ENCODE measurements at places on chromosomes 6 and 20. TPM values are rescaled to one million over a fixed set of nuclear protein-coding genes. Genes with fewer than 3 reads are reported as not detected.

DNA sequence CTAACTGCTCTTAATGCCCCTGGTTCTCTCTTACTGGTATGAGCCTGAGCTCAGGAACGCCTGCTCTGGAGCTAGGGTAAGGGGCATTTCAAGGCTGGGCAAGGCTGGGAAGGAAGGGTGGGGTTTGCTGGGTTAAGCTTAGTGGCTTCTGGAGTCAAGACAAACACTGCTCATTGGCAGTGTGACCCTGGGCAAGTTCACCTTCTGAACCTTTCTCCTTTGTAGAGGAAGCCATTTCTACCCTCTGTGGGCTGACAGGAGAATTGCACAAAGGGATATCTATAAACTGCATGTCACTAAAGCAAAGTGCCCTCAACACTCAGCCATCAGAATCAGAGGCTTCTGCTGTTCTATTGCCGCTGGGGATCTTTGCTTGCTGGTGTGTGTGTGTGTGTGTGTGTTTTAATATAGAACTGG lies 20.3 kb upstream of the LRRN4 start:
- no peak for DNase-seq

DNA sequence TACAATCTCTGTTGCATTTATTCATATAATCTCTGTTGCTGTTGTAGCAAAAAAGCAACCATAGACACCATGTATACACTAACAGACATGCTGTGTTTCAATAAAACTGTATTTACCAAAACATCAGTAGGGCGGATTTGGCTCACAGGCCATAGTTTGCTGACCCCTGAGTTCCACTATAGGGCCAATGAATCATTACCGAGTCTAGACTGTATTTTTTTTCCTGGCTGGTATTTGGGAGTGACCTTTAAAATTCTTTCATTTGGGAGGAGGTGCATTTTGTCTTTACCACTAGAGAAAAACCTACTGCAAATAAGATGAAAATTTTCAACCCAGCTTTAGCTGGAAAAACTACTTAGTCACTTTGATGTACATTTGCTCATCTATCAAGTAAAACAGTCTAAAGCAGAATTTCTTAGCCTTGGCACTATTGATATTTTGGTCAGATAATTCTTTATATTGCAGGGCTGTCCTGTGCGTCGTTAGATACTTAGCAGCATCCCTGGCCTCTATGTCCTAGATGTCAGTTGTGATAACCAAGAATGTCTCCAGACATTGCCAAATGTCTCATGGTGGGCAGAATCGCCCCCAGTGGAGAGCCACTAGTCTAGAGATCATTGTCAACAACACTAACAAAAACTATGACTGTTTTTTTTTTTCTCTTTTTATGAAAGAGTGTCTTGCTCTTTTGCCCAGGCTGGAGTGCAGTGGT lies 39.5 kb downstream of the DCBLD1 start:
- DNase-seq: no peak

GRCh38 chr6:51528556-51528955 lies 558.9 kb downstream of the PKHD1 start:
- no peak for DNase-seq

- peak; percentile 66 for DNase-seq
Measured at GRCh38 chr6:142088858-142089216, 43.9 kb upstream of the GJE1 start.

- no peak for DNase-seq
Measured at GRCh38 chr6:72636215-72636614, 14.4 kb downstream of the KCNQ5 start.

- DNase-seq: peak; percentile 48
Measured at GRCh38 chr20:36572701-36573102, 695 bp upstream of the TGIF2 start.

GRCh38 chr20:48703107-48703506 lies 124.7 kb downstream of the PREX1 start:
- no peak for DNase-seq

DNA sequence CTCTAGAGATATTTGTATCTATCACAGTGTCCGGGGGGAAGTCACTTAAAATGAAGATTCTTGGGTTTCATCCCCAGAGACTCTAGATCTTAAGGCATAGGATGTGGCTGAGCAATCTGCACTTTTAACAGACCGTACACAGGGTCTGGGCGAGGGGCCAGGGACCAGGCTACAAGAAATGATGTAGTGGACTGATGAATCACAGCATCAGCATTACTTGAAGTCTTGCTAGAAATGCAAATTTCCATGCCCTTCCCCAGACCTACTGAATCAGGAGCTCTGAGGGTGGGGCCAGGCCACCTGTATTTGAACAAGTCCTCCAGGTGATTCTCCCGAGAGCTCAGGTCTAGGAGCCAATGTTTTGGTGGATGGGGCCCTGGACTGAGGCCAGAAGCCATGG lies 168.4 kb downstream of the DOK5 start:
- peak; percentile 94 for DNase-seq

GRCh38 chr6:36613200-36613995 lies 19.2 kb downstream of the SRSF3 start:
- no peak for DNase-seq

- peak; percentile 62 for DNase-seq
Measured at GRCh38 chr6:13641315-13641714, 26.2 kb downstream of the NOL7 start.

DNA sequence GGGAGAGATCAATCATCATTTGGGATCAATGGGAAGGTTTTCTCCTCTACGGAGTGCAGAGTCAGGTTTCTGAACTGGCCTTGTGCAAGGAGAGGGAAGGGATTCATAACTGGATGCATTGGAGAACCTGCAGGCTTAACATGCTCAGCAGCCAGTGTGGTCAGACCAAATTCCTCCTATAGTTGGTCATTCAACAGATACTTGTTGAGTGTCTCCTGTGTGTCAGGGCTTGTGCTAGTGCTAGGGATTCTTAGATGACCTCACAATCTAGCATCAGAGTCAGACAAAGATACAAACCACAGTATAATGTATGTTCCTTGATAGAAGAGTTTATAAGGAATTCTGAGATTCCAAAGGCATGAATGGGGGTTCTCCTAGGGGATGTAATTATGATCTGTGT lies 23.9 kb downstream of the RALY start:
- DNase-seq: peak; percentile 92

DNA sequence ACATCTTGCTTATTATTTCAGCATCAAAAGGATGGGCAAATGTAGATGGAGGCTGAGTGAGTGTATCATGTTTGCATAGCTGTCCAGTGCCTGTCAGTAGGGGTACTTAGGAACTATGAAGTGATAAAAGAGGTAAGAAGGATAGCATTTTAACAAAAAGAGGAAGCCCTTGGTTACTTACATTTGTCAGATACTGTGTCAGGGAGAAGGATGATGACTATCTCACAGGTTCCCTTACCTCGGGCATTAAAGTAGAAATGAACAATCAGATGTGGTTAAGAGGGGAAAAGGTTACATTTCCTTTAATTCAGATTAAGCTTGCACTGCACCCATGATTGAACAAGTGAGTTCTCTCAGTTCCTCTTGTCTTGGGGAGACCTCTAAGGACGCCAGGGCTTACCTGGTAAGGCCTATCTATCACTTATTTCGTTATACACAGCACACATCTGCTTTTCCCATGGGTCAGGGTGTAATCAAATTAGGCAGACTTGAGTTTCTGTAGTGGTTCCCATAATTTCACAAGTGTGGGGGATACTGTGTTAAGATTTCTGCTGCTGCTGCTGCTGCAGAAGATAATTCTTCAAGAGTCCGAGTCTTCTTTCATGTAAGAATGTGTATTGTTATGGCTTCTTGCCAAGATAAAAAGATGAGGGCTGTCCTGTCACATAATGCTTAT lies 4.5 kb downstream of the FOXO3 start:
- DNase-seq: peak; percentile 24

- no peak for DNase-seq
Measured at GRCh38 chr20:45925821-45926506, 8.5 kb upstream of the PCIF1 start.

- DNase-seq: no peak
Measured at GRCh38 chr6:154543628-154544027, 33.1 kb upstream of the CNKSR3 start.

- DNase-seq: no peak
Measured at GRCh38 chr6:143136647-143137046, 76.0 kb downstream of the AIG1 start.

DNA sequence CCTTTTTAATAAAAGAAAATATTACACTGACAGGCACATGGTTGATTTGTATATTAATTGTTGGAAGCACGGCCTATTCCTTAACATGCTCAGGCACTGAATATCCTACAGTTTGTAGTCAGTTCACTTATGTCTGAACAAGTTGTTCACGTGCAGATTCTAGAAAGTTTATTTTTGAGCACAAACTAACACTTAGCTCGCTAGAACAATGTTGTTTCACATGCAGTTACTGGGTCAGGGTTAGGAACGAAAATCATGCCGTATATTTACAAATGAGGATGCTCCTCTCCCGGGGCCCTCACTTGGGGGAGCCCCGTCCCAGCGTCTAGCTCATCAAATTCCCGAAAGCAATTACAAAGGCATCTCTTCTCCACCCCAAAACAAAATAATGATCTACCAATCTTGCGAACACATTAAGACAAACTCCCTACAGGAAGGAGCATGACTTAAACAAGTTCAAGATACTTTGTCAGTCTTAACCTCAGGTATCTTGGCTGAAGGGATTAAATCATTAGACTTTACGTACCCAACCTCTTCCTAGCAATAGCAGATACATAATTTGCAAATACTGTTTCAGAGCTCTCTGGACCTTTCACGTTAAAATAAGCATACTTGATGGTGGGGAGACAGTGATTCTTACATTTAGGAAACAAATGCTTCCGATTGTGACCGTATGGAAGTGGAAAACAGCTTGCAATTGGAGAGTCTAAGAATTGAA lies 1.5 kb downstream of the MAP7 start:
- DNase-seq: no peak

DNA sequence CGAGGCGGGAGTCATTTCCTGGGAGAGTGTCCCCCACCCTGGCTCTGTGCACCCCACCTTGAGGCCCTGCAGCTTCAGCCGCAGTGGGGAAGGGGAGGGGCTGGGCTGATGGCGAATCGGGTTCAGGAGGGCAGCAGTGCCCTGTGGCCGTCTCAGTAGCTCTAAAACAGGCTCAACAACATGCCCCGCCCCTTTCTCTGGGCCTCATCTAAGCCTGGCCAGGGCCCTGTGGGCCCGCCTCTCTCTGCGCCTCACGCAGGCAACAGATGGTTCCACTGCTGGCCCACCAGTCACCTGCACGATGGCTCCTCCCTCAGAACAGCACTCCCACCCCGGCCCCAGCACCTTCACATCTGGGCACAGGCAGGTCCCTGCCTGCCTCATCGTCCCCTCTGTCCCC lies 30.2 kb downstream of the CHRNA4 start:
- DNase-seq: no peak

GRCh38 chr6:105748737-105749161 lies 337.4 kb upstream of the PRDM1 start:
- DNase-seq: peak; percentile 84

- DNase-seq: peak; percentile 9
Measured at GRCh38 chr6:96631248-96631647, 68.3 kb downstream of the FHL5 start.

GRCh38 chr20:18324596-18325089 lies 36.3 kb downstream of the ZNF133 start:
- no peak for DNase-seq

- no peak for DNase-seq
Measured at GRCh38 chr20:22449188-22449973, 135.0 kb downstream of the FOXA2 start.

GRCh38 chr6:93337014-93337413 lies 82.3 kb downstream of the EPHA7 start:
- DNase-seq: no peak

DNA sequence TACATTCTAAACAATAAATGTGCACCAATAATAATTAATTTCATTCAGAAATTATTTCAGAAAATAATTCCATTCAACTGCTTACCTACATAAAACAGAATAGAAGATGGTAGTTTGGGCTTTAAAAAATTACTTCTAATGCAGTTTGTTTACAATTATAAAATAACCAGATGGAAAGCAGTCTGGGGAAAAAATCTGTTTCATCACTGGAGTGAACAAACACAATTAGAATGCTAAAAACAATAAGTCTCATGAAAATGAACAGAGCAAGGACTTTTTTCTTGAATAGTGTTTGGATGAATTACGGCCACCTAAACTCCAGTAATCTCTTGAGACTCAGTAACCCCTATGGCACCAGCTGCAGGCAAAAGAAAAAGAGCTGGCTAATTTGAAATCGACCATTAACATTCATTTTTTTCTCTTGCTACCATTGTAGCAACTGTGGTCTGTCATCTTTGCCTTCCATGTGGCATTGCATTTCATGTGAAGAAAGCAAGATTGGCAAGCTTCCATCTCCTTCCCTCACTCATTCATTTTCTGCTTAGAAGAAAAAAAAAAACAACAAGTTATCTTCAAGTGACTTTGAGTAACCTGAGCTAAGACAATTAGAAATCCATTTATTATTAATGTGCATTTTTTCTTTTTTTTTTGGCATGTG lies 88.4 kb upstream of the CEP85L start:
- DNase-seq: no peak

DNA sequence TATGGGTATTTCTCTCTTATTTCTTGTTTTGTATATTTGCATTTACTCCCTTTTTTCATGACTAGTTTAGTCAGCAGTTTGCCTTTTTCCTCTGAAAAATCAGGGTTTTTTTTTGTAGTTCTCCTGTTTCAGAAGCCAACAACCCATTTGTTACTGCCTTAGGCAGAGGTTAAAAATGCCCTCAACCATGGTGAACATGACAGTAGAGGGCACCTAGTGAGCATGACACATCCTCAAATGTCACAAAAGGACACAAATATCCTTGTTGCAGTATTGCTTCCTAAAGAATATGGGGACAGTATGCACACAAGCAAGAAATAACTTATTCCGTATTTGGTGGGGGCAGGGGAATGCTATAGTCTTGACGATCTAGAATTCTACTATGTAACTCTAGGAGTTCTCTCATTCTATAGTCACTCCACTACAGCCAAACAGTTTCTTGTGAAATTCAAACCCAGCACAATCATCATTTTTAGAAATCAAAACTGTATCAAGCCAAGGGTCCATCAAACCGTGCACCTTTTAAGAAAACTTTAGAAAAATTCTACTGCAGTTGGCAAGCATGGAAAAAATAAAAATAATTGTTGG lies 47.0 kb downstream of the GOPC start:
- peak; percentile 33 for DNase-seq

GRCh38 chr20:34951652-34952051 lies 4.0 kb downstream of the GSS start:
- DNase-seq: no peak

DNA sequence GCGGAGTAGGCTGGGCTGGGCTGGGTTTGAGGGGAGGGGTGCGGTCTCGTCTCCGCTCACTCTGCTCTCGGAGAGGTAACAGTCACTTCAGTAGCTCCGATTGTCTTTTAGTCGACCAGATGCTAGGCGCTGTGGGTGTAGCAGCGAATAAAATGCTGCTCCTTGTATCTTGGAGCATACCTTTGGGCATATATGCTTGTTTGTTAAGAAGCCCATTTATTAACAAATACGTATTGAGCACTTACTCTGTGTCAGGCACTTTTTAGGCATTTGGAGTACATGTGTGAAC lies 545 bp downstream of the ACTR5 start:
- no peak for DNase-seq

GRCh38 chr6:33424855-33425667 lies 5.2 kb downstream of the SYNGAP1 start:
- DNase-seq: no peak

Gene OPRL1
- 1.1 TPM for total RNA-seq

Gene THBS2
- 124 TPM for total RNA-seq

Gene OLIG3
- not detected for total RNA-seq

Gene DUSP15
- total RNA-seq: not detected

Gene MPIG6B
- total RNA-seq: not detected

Gene MAP7
- total RNA-seq: 1.9 TPM

Gene AURKA
- 70.8 TPM for total RNA-seq

Gene FABP7
- total RNA-seq: not detected

Gene PRSS16
- total RNA-seq: not detected

Gene MAD2L1BP
- 33.1 TPM for total RNA-seq

Gene GSTA1
- not detected for total RNA-seq

Gene FUT9
- not detected for total RNA-seq
